Activated CD8-positive, alpha-beta memory T cell treated with anti-CD3 and anti-CD28 coated beads for 24 hours (primary cell): ENCODE measurements at places on chromosomes 5 and 9.

- DNase-seq, result peak; percentile 77
Measured at GRCh38 chr5:33441241-33442177, 744 bp downstream of the TARS1 start.

- no peak for DNase-seq
Measured at GRCh38 chr5:102286476-102286875, 9.6 kb downstream of the SLCO4C1 start.

DNA sequence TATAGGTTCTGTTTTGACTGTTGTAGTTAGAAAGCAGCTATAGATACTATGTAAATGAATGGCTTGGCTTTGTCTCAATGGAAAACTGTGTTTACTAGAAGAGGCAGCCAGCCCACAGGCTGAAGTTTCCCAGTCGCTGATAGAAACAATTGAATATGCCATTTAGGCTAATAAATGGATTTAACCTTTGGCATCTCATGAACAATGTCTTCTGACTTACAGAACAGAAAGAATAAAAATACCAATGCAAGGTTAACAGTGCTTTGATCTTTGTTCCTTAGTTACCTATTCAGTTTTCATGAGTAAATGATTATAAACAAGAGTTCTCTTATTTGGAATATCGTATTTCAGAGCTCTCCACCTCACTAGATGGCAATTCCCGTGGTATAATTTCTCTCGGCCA is 120.6 kb downstream of the PAM start:
- no peak for DNase-seq

- DNase-seq, result no peak
Measured at GRCh38 chr5:45512521-45512920, 183.7 kb downstream of the HCN1 start.

DNA sequence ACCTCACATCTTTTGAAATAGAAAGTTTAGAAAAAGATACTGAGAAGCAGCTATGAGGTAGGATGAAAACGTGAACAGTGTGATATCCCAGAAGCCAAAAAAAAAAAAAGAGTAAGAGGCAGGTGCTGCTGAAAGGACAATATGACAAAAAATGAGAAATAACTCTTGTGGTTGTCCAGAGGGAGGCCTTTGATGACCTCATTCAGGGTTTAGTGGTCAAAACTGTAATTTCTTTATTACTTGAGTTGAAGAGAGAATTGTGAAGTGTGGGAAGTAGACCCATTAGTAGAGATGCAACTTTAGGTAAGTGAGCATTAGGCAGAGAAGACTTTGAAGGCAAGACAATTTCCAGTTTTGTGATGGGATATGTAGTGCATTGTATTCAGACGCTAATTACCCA is 1306.3 kb upstream of the ACO1 start:
- DNase-seq, result no peak

DNA sequence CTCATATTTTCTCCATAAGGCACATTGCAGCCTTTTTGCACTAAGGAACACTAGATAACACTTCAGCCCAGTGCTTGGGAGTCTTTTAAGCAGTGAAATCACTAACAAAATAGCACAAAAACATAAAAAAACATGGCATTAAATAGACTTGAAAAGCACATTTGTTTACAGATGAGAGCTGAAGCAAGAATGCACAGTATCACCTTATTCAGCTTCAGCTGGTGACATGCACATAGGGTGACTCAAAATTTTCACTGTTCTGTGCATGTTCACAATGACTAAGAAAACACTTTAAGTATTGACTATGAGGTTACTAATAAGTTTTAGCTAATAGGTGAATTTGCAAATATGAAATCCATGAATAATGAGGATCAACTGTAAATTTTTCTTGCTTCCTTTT is 293.9 kb upstream of the TARS1 start:
- no peak for DNase-seq

DNA sequence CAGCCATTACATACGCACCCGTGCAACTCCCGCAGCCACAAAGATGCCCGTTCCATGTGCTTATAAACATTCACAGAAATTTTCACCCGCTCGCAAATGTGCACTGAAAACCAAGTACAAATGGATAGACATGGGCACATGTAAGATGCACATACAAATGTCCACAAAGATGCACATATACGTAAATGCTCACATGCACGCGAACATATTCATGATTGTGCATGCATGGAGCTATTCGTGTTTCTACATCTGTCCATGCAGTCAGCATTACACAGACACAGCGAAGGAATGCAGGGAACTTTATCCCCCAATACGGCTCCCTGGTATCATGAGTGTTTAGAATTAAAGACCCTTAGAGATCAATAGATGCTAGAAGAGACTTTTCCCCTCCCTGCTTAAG is 58.4 kb downstream of the C9orf50 start:
- no peak for DNase-seq

- no peak for DNase-seq
Measured at GRCh38 chr5:40618926-40619325, 60.8 kb upstream of the PTGER4 start.

DNA sequence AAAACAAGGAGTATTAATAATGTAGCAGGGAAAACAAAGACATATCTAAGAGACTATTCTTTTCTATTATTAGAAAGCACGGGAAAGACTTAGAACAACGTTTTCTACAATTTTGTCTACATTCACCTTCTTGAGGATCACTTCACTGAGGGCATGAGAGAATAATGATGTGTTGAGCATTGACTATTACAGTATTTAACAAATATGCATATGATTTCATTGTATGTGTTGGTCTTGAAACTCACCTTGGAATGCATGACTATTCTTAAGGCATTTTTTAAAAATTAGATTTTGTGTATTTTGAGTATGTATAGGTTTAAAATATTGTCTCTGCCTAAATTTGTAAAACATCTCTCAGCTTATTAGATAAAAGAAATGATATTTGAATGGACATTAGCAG is 1.2 kb downstream of the FSD1L start:
- no peak for DNase-seq

DNA sequence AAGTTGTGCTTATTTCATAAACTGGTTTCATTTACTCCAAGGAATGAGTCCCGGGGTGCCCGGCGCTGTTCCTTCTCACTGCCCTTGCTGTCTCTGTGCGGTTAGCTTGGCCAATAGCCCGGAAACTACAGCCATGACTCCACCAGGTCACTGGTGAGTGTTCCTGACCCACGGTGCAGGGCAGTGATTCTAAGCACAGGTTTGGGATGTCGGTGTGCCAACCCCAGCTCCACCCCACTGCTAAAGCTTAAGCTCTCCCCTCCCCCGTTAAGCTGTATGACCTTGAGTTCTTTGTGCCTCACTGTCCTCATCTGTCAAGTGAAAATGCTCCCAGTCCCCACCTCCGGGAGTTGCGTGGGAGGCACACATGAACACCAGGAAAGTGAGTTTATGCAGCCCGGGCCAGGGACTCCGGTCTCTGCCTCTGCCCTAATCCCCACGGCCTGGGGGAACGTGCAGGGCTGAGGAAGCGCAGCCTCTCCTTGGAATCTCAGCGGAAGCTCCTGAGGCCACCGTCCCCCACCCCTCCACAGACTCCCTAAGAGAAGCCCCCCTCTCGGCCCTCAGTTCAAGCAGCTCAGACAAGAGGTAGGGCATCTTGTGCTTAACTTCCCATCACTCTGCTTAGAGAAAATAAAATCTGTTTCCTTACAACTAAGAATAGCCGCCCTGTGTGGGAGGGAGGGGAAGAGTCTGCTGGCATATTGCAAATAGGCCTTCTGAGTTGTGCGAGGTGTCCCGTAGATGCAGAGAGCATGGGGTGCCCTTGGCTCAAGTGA is 92.0 kb upstream of the RAI14 start:
- DNase-seq, result no peak

DNA sequence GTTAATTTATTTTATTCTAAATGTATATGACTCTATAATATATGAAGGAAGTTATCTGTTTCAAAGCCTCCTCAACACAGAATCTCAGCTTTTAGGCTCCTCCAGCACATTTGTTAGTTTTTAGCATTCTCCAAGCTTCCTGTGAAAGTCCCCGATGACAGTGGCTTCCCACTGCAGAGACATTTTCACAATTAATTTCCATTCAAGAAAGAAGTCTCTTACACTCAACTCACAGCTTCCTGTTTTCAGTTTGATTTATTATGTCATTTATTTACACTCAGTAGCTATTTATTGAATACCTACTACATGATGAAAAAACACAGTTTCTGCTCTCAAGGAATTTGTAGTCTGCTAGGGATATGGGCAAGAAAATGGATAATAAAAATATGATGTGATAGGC is 2228.2 kb upstream of the WWC1 start:
- DNase-seq, result no peak

DNA sequence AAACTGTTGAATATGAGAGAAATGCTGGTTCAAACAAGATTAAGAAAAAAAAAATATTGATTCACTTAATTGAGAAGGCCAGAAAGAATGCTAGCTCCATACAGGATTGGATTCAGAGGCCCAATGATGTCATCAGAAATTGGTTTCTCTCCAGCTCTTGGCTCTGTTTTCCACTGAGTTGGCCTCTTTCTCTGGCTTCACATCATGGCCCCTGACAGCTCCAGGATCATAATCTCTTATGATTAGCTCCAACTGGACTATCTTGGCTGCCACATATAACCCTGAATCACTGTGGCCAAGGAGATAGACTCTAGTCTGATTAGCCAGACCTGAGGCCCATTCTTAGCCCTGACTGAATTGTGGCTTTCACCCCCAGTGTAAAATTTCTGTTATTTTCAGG is 244.7 kb upstream of the GRAMD2B start:
- no peak for DNase-seq

DNA sequence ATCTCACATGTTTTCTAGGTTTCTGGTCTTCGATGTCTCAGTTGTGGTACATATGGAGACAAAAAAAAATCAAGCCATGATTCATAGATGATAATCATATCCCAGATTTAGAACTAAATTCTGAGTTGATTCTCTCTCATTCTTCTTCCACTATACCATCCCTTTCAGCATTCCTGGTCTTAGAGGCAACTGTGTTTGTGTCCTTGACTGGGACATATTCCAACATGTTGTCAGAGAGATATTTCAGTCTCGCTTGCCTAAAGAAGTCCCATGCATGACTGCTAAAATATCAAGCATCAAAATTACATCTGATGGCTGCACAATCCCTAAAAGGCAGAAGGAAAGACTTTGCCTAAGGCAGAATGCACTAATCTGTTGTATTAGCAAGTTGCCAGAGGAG is 236.6 kb downstream of the PSAT1 start:
- no peak for DNase-seq

- DNase-seq, result no peak
Measured at GRCh38 chr9:17031546-17031945, 103.3 kb upstream of the CNTLN start.

DNA sequence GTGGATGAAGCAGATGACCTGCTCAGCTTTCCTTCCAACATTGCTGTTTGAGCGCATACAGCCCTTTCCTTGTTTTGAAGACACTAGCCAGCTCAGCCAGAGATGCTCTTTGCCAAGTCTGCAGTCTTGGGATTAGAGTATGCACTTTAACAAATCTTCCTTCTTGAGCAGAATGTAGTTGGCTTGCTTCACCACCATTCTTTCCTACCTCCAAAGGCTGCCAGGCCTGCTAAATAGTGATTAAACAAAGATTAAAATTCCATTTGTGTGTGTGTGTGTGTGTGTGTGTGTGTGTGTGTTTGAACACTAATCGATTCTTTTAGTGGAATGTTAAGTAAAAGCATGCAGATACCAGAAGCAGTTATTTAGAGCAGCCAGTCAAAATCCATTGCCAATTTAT is 97.6 kb downstream of the GALNT10 start:
- DNase-seq, result no peak

GRCh38 chr9:109975574-109976295 is 195.7 kb downstream of the PALM2AKAP2 start:
- no peak for DNase-seq

- peak; percentile 65 for DNase-seq
Measured at GRCh38 chr9:129109537-129109903, 1.1 kb downstream of the CRAT start.

GRCh38 chr5:1431896-1432295 is 13.3 kb downstream of the SLC6A3 start:
- peak; percentile 45 for DNase-seq

DNA sequence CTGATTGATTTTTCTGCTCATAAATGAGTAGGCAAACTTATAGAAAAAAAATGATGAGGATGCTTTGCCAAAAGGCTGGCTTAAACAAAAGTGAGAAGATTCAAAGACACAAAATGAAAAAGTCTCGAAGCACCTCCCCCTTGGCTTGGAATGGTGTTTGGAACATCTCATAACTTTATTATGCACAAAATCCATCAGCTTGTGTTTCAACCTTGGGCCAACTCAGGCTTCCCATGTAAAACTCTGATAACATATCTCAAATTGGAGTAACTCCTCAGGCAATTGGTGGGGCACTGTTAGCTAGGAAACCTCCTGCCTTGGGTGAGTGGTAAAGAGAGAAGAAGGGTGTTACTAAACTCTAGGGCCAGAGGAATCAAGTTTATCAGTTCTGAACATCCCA is 176.3 kb downstream of the KIAA0825 start:
- DNase-seq, result no peak
